NCI-H446 (cell line): ENCODE measurements at places on chromosomes 5 and 9.

- no peak for DNase-seq
These were observed 11.2 kb downstream of the KLHL9 start for GRCh38 chr9:21324047-21324446.

- peak; percentile 38 for DNase-seq
These were observed 376.6 kb downstream of the PTPRD start for GRCh38 chr9:10236161-10236560.

DNA sequence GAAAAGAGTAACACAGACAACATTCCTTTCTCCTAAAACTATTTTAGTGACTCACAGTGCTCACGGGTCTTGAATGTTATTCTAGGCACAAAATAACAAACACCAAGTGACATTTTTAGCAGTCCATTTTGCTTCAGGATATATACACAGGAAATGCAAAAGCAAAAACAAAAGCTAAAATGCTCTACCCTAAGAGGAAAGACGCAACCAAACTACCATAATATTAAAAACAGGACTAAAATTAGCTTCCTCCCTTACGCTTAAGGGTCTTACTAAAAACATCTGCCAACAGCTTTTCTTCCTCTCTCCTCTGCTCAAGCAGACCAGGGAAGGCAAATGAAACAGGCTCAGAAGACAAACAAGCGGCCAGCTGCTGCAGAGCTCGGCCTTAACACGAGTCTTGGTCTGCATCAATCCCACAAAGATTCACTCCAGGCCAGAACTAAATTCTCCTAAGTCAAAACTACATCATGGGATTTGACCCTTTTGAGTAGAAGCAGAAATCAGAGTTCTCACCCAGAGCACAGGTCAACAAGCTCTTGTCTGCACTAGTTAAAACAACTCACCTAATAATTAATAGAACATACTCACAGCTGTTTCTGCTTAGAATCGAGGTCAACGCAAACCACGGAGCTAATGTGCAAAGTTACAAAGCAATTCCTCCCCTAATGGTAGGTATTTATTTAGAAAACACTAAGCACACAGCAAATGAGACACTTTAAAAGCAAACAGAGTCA, 62.3 kb downstream of the RAPGEF1 start:
- no peak for DNase-seq

GRCh38 chr9:136644593-136645351, 17.9 kb upstream of the EGFL7 start:
- no peak for DNase-seq

DNA sequence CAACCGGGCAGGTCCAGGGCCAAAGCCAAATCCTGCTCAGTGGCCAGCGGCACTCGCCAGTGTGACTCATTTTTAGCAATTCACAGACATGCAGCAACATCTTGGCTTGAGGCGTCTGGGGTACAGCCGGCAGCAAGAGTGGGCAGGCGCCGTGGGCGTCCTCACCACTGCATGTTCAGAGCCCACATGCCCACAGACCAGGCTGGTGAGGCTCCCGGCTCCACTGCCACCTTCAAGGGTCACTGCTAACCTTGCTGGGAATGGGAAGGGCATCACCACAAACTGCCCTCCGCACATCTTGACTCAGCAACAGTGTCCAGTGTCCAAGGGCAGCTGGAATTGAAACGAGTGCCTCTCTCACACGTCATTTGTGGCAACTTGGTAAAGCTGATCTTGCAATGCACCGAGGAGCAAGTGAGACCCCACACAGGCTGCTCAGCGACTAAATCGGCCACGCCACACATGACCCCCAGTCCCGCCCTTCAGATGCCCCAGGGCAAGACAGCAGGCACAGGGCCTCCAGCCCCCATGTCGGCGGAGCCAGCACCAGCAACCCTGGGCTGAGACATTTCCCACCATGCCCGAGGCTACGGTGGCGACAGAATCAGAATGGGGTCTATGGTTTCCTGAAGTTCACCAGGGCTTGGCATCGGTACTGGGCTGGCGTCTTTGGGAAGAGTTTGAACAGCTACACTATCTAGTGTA, 140.3 kb downstream of the ROR2 start:
- no peak for DNase-seq

GRCh38 chr9:85443190-85443598, 298.6 kb downstream of the AGTPBP1 start:
- no peak for DNase-seq

DNA sequence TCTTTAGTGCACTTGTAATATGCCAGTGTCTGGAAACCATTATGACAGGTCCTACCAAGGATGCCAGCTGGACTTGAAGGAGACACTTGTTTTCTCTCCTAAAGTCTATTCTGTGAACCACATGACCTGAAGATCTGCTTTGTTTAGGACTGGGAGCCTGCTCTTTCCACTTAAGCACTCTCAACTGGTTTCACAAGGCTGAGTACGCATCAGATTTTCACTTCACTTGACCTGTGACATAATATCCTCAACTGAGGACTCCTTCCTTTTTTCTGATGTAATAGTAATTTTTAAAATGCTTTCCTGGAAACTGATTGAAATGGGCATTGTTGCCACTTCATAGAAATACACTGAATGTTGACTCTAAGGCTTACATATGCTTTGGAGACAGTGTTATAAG, 52.2 kb downstream of the PDE8B start:
- no peak for DNase-seq

DNA sequence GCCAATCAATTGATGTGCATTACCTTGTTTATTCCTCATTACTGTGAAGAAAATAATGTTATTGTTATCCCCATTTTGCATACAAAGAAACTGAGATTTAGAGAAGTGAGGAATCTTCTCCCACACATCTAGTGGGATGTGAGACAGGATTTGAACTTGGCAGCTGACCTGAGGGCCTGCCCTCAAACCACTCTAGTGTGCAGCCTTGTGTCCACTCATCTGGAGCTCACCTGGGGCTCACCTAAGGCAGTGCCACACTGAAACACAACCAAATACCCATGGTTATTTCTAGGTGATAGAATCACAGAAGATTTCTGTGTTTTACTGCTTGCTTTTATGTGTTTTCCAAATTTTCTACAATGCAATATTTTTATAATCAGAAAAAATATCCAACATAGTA, 94.7 kb upstream of the SAP30L start:
- DNase-seq, result no peak

DNA sequence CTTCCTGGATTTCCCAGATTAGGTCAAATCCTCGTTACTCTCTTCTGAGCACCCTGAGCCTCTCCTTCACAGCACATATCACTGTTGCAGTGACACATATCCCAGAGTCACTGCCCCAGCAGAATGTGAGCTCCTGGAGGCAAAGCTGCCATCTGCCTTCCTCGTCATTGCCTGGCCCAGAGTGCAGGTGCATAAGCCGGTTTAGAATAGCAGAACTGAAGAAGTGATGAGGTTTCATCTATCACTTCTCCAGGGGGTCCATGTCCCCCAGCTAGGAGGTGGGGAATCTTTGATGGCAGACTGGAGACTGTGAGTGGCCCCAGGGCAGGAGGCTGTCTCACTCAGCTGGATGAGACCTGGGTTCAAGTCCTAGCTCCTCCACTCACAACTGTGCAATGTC, 25.8 kb downstream of the NIPAL4 start:
- no peak for DNase-seq
